Epithelial cell of proximal tubule (primary cell): ENCODE measurements at places on chromosomes 5 and 9. TPM values are rescaled to one million over a fixed set of nuclear protein-coding genes. Genes with fewer than 3 reads are reported as not detected.

DNA sequence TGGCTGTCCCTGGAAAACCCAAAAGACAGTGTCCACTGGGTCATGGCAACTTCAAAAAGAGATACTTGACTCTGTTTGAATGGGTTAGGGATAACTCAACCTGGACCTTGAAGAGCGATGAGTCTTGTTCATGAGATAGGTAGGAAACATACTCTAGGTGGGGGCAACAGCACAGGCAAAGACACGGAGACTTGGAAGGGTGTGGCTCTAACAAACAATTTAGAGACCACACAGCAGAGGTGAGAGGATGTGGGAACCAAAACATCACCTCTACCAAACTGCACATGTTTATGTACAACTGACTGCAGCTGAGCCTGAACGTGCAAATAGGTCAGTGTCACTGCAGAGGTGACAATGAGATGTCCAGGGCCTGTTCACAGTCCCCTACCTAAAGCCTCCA lies 247.7 kb upstream of the ADRA1B start:
- DNase-seq: no peak

DNA sequence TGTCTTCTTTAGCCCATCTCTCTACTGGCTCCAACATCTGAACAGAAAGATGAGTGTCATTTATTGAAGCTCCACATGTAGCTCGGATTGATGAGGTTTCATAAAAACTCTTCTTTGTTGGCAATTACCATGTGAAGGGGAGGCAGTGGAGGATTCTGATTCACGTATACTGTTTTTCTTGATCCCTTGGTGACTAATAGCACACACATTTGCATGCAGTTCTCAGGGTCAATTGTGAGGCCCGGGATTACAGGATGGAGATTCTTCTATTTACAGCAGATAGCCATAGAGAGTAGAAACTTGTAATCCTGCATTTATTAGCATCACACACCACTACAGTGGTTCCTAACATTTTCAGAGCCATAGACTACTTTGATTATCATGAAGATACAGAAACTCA lies 133.2 kb upstream of the MARCHF11 start:
- no peak for DNase-seq

Gene PCDHB3
- total RNA-seq: 0.22 and 0.23 TPM in 2 replicates

Gene CCL27
- total RNA-seq: not detected in 2 replicates

GRCh38 chr5:141882594-141883183 lies 4.5 kb upstream of the PCDH1 start:
- DNase-seq: no peak

GRCh38 chr5:166992108-166992507 lies 1299.3 kb upstream of the WWC1 start:
- no peak for DNase-seq
